Thymus (tissue), 14 donors: ENCODE measurements at places on chromosomes 12 and 14.

- H3K27me3 ChIP-seq = no peaks in the 10 kb centered on the region
- no peak overlapping the region for H3K4me3 ChIP-seq
- no peak for DNase-seq
- no peak overlapping the region for H3K27ac ChIP-seq
- peaks cover 18% of the 10 kb centered on the region for H3K4me1 ChIP-seq
These were observed 88.9 kb downstream of the PTGER2 start for GRCh38 chr14:52402812-52403526.

DNA sequence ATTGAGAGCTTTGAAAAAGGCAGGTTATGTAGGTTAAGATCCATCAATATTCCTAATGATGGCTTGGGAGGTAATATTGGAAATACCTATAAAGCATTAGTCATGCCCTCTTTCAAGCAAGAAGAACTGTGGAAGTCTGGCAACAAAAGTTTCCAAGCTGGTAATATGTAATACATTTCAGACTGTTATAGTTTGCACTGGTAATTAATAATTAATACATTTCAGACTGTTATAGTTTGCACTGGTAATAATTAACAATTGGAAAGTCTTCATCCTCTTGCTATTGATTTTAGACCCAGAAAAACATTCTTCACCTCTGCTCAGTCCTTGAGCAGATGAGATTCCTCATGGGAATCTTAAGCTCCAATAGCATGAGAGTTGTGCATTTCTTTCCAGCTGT lies 29.0 kb upstream of the WDR89 start:
- no peak overlapping the region for H3K4me3 ChIP-seq
- H3K4me1 ChIP-seq = no peaks in the 10 kb centered on the region
- no peak for DNase-seq

DNA sequence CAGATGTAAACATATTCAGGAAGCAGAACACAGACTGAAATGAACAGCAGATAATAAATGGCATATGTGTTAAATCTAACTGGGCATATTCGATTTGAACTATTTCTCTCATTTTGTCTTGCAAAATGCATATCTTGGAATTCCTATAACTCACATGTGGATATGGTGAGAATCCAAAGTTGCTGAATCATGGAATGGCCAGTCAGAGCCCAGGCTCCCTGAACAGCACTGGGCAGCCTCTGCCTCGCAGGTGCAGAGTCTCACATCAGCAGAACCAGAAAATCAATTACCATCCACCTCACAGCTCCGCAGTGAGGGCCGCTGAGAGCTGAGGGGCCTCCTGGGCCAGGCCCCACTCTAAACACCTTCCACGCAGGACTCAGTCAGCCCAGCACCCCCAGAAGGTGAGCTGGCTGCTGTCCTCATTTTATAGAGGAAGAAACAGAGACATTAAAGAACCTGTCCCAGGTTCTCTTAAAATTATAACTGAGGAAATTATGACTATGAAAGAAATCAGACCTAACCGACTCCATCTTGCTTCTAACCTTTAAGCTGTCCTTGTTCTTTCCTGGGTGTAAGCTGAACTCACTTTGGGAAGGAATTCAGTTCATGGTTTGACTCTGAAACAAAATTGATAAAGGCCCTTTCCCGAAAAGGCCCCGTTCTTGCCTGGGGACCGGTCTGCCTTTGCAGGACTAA lies 269.1 kb upstream of the SFSWAP start:
- no peak overlapping the region for H3K27ac ChIP-seq
- no peaks in the 10 kb centered on the region for H3K27me3 ChIP-seq

DNA sequence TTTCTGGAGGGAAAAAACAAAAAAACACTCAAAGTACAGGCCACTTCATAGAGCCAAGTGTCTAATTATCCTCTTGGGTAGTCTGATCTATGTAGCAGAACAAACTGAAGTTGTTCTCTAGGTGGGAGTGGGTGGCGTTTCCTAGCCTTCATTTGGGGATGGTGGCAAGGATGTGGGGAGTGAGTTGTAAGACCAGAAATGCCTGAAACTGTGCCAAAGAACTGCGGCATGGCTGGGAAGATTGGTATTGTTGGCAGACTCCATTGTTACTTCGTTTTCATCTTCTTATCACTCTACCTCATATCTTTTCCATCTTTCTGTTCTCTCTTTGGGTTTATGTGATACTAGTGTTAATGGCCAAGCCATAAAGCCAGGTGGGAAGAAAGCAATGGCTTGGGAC lies 177.3 kb upstream of the DDHD1 start:
- no peaks in the 10 kb centered on the region for H3K36me3 ChIP-seq
- no peaks in the 10 kb centered on the region for H3K4me1 ChIP-seq
- no peak overlapping the region for H3K4me3 ChIP-seq
- no peaks in the 10 kb centered on the region for H3K27me3 ChIP-seq
- no peak overlapping the region for H3K27ac ChIP-seq
- DNase-seq = no peak

DNA sequence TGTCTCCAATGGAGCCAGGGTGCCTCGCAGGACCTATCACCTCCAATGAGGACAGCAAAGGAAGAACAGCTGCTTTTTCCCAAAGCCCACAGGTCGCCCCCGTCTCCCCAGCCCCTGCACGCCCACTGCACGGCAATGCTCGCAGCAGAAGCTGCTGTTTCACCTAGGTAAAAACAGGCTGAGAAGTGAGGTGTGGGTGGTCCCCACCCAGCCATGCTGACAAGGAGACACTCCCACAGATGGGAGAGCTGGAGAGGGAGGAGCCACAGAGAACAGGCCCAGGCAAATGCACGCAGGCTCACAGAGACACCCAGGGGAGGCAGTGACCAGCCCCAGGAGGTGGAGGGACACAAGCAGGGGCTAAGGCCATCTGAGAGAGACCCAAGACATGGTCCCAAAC lies 10.4 kb downstream of the CFAP73 start:
- H3K27me3 ChIP-seq = peaks cover 8% of the 10 kb centered on the region
- H3K4me3 ChIP-seq = no peak overlapping the region

DNA sequence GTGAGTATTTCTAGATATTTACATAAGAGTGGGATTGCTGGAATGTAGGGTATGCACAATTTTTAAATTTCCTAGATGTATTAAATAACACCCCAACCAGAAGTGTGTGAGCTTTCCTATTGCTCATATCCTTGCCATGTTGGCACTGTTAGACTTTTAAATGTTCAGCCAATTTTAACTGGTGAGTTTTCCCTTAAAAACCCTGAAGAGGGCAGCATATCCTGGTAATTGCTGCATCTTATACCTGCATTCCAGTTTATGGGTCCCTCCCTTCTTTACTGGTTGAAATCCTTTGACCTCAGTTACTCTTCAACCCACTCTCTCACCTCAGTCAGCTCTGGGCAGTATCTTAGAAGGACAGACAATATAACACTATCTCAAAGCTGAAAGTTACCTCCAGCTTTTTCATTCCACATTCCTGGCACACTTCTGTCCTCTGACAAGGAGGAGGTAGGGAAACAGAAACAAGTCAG lies 270.6 kb downstream of the PAWR start:
- no peaks in the 10 kb centered on the region for H3K36me3 ChIP-seq
- no peaks in the 10 kb centered on the region for H3K27me3 ChIP-seq
- H3K27ac ChIP-seq = no peak overlapping the region
- H3K4me3 ChIP-seq = no peak overlapping the region
- DNase-seq = no peak
